ENCODE measurements at places on chromosomes 4 and X.

- DNase-seq, result no peak
Observed at GRCh38 chr4:143402776-143403552, 66.3 kb downstream of the GAB1 start.

- DNase-seq, result no peak
Observed at GRCh38 chr4:100289530-100289888, 99.2 kb upstream of the DDIT4L start.

- no peak for DNase-seq
Observed at GRCh38 chrX:75390470-75390869, 116.6 kb downstream of the UPRT start.

DNA sequence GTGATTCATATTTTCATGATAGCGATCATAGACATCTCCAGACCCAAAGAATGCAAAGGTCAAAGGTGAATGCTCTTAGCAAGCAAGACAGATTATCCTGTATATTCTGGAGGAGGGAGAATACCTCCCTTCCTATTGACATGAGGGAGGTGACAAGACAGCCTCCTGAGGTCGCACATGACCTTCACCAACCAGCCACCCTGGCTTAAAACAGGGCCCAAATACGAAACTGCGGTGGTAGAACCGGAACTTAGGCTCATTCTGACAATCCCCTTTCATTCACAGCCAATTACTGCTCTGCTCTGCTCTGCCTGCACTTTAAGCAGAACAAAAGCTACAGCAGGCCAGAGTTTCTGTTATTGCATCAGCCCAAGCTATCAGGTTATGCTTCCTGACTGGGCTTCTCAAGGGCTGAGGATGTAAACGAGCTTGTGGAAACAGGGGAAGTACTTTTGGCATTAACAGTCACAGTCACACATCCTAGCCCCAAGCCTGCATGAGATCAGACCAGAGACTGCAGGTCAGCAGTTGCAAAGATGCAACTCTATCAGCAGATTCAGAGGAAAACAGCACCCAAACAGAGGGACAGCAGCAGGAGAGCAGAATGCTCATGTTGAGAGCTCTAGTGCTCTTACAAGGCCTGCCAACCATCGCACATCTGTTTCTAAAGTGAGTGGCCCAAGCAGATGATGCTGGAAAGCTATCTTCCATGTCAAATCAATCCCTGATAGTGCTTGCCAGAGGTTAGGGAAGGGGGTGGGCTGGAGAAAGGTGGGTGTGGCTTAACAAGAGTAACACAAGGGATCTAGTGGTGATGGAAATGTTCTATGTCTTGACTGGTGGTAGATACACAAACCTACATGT lies 51.3 kb upstream of the MAP3K15 start:
- no peak for DNase-seq

- no peak for DNase-seq
Observed at GRCh38 chr4:142416121-142416520, 430.0 kb downstream of the INPP4B start.

GRCh38 chr4:102620697-102621497 lies 119.7 kb downstream of the NFKB1 start:
- no peak for DNase-seq

DNA sequence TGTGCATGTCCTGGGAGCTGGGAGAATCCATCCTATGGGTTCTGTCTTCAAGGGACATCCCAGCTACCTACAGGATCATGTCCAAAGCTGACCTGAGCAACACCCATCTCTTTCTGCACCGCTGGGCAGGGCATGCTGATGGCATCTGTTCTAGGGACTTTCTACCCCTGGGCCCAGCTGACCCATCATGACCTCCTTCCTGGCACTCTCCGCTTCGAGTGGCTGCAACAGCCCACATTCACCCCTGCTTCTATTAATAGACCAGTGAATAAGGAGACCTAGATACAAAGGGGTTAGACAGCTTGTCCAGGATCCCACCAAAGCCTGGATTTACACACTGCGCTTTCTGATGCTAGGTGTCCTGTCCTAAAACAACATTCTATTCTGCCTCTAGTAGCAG lies 44.6 kb upstream of the GPR173 start:
- DNase-seq, result no peak

DNA sequence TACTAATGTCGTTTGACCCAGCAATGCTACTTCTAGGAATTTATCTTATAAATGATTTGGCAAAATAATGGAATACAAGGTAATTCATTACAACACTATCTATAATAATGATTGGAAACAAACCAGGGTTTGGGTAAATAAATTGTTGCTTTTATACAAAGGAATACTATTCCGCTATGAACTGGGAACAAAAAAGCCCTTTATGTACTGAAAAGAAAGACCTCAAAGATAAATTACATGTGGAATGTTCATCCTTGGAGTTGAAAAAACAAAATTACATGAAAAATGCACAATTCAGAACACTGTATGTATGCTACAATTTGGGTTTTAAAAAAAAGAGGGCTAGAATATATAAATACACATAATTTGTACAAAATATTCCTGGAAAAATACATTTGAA lies 5.2 kb upstream of the NUP54 start:
- DNase-seq, result no peak

GRCh38 chr4:103567591-103567990 lies 152.2 kb downstream of the TACR3 start:
- no peak for DNase-seq

DNA sequence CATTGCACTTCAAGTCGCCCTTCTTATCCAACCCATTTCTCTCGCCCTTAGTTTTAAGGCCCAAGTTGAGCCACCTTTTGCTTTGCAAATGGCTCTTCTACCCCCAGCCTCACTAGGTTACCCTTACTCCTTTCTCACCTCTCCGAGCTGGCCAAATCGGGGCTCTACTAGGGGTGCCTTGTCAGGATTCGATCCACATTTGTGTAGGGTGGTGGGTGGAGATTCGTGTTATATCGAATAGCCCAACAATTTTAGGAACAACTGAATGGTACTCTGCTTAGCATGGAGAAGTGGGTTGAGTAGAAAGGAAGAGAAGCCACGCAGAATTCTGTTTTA lies 3.5 kb downstream of the SLIT2 start:
- no peak for DNase-seq

GRCh38 chr4:79588679-79589078 lies 180.7 kb upstream of the GK2 start:
- DNase-seq, result no peak

- no peak for DNase-seq
Observed at GRCh38 chr4:15260758-15261157, 167.1 kb upstream of the C1QTNF7 start.

- DNase-seq, result no peak
Observed at GRCh38 chr4:74623041-74623440, 171.3 kb downstream of the BTC start.

DNA sequence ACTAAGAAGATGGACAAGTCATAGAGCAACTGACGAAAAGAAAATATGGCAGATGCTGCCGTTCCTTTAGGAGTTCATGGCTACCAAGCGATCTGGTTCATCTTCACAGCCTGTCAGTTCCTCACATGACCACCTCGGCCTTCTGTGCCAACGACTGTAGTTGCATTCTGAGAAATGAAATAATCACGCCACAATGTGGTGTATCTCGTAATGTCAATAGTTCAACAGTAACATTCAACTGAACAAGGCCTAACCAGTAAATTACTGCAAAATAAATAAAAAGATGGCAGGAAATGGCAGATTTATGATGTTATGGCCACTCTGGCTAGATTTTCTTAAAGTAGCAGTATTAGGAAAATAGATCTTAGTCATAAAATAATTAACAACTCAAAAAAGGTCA lies 4.4 kb downstream of the GPRIN3 start:
- DNase-seq, result peak; percentile 44

DNA sequence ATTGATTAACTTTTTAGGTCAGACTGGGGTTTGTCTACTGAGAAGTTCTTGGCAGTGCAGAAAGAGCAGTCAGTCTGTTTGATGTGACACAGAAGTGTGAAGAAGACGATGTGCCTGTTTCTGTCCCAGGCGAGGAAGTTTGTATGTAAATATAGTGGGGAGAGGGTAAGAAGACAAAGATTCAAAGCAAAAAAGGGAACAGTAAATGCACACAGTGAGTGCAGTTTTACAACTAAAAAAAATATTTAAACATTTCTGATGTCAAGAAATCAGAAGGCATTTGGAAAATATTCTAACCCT lies 264.9 kb downstream of the RAPGEF2 start:
- no peak for DNase-seq

GRCh38 chr4:185272245-185272644 lies 62.8 kb downstream of the SNX25 start:
- no peak for DNase-seq

- no peak for DNase-seq
Observed at GRCh38 chr4:169260217-169260866, 10.4 kb downstream of the SH3RF1 start.

DNA sequence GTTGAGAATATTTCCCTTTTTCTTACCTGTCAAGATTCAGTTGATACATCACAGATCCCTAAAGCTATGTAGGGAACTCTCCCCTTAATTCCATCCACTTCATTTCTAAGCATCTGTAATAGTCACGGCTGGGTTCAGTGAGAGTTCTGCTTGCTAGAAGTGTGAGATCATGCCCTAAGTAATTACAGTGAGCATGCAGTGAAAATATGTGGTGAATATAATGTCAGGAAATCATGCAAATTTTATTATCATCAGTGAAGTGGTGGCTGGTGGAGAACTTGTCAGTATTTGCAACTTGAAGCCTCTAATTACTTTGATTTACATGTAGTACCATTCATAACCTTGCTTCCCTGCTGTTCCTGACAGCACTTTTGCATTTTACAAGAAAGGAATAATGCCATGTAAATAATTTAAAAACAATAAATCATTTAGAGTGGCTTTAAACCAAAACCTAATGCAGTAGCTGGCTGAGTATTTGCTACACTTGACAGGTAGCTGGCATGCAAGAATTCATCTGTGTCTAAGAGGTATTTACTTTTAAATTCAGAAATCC lies 28.3 kb upstream of the CFAP299 start:
- no peak for DNase-seq

GRCh38 chr4:119933606-119934005 lies 133.0 kb downstream of the MAD2L1 start:
- DNase-seq, result no peak

GRCh38 chr4:17064959-17065358 lies 166.5 kb upstream of the LDB2 start:
- DNase-seq, result no peak

All from T-helper 17 cell (primary cell).